Kidney (tissue), 22 donors: ENCODE measurements at places on chromosomes 11 and 22. TPM values are rescaled to one million over a fixed set of nuclear protein-coding genes. Genes with fewer than 3 reads are reported as not detected.

The OR6A2 gene
- total RNA-seq = 0.25 TPM

The NPTXR gene
- 12.5 TPM for total RNA-seq

GRCh38 chr11:85863855-85864254 lies 8.7 kb downstream of the CCDC83 start:
- DNase-seq = no peak

DNA sequence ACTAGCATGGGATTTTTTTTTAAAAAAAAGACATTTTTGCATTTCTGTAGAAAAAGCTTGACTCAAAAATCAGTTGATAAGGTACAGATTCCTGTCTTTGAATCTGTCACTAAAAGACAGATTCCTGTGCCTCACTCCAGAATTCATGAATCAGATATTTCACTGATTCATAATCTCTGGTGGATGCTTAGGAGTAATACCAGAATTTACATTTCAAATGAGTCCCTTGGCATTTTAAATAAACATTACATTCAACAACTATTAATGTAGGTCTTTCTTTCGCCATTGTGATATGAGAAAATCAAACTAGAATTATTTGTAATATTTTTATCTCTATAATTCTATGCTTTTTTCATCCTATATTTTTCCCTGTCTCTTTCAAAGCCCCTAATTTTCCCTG lies 128.3 kb downstream of the APIP start:
- DNase-seq = no peak

DNA sequence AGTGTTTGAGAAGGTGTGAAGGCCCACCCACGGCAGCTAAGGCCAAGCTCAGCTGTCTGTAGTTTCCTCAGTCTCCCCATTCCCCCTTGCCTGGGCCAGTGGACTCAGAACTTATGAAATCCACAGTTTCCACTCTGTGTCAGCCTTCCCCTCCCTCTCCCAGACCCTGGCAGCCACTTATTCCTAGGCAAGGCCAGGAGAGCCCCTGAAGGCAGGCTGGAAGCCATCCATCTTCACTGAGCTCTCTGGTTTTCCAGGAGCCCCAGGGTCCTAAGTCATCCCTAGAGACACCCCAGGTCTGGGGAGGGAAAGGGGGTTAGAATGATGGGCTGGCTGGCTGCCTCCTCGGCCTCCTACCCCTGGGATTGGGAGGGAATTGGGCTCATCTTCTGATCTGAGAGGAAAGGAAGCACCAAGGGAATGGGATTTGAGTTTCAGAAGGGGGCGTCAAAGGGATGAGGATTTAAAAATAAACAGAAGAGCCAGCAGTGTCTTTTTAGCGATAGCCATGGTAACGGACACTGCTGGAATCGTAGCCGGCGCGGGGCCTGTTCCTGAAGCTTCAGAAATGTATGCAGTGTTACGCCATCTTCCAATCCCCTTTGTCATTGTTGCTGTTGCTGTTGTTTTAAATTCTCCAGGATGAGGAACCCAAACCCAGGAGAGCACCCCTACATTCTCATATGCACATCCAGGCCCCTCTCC lies 561.1 kb upstream of the CADM1 start:
- DNase-seq = no peak

DNA sequence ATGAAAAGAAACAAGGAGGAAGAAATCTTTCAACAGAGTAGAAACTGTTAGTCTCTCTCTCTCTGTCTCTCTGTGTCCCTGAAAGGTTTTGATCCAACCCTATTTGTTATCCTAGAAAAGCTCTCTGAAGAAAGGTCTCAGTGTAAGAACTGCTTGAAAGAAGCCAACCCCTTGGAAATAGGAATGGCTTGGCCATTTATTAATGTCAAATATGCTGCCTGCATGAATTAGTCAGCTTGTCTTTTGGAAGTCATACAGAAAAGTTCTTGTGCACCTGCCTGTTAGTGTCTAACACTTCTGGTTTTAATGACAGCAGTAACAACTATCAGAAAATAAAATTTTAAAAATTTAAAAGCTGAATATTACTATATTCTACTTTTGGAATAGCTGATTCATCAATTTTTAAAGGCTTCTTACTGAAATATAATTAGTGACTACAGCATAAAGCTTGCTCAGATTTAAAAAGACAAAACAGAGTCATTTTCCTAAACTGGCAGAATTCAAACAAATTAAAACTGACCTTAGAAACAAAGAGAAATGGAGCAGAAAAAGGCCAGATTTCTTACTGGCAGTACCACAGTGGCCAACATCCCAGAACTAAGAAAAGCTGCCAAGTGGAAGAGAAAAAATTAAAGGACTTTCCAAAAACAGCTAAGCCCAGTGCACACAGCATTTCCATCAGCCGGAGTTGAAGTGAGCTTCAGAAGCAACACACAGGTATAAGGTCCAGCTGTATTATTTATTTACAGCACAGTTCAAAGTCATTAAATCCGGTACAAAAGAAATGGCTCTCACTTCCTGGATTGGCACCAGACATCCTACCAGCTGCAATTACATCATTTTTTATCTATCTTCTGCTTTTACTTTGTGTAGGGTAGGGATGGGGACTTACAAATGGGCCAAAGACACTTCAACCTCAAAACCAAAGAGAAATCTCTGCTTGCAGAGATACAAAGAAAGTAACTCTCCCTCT lies 76.3 kb downstream of the PRCP start:
- DNase-seq = no peak

DNA sequence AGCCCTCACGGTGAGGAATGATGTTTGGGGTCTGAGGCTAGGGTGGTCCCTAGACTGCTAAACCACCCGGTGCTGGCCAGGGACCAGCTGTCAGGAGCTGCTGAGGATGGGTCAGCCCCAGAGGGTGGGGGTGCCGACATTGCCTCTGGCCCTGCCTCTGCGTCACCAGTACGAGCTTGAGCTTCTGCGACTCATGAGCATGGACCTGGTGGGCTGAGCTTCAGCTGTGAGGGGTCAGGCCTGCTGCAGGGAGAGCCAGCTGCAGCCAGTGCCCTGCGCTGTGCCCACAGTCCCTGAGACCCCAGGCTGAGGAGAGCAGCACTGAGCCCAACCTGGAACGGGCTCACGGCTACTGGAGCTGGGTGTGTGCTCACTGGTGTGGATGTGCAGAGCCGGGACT lies 7.0 kb downstream of the DERL3 start:
- no peak for DNase-seq

DNA sequence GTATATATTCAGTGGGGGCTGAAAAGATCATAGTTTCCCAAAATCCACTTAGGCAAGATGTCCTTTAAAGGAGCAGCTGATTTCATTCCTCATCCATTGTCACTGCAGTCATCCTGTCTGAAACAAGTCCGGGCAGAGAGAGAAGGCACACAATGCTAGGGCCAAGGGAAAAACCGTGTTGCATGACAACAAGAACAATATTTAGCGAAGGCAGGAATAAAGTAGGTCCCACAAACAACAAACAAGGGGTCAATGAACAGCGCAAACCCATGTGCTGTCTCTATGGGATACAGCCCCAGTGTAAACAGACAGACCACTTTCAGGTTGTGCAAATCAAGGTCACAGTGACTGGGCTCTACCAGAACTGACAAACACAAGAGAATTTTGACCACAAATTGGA lies 9.0 kb downstream of the PAMR1 start:
- DNase-seq = no peak

DNA sequence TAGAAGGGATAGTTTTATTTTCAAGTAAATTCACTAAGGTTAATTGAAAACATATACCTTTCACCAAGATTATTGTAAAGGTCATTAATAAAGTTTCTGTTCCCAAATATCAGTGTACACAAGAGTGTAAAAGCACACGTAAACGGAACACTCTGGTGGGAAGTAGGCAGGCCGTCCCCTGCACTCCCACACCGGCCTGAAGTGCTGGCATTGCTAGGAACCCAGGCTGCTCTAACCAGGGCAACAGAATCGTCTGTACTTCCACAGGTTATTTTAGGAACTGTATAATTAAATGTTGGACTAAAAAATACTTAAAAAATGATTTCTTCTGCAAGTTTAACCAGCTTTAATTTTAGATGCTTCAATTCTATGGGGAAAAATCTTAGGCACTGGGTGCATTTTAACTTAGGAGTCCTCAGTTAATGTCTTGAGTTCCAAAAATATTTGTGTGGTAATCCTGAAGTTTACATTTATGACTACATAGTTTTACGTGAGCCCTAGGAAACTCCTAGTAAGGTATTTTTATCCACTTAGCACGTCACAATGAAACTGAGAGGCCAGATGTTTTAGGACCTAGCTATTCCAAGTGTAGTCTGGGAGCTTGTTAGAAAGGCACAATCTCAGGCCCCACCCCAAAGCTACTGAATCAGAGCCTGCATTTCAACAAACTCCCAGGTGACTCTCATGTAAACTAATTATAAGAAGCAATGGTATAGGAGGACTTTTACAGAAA lies 31.2 kb downstream of the KMT5B start:
- DNase-seq = no peak

DNA sequence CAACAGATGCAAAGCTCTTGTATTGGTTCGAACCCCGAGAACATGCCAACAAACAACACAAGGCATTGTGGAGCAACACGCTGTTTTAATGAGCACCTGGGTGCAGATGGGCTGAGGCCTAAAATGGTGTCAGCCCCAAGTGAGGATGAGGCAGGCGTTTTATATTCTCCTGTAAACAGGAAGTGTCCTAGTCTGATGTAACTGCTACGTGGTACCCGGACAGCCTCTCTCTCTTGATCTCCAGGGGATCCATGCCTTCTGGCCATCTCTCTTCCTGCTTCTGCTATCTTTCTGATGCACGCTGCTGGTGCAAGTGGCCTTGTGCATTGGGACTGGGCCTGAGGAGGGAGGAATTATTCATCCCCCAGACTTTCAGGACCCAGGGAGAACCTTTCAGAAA lies 19.4 kb upstream of the VSTM5 start:
- DNase-seq = no peak

DNA sequence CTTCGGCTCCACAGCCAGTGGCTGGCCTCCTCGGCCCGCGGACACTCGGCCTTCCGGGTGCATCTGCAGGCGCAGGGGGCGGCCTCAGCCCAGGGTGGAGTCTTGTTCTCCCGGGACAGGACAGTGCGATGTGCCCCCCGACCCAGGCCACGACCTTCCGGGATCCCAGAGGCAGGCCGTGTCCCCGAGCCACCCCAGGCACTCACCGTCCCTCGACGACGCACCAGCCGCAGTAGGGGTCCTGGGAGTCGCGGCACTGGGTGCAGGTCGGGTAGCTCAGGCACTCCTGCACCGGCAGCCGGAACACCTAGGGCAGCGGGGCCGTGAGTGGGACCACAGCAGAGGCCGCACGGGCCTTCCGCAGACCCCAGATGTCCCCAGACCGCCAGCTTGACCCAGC lies 17.6 kb upstream of the MAPK11 start:
- no peak for DNase-seq

- no peak for DNase-seq
These were observed 4.6 kb downstream of the CD151 start for GRCh38 chr11:837189-837989.

- no peak for DNase-seq
These were observed 13.7 kb downstream of the ZBTB16 start for GRCh38 chr11:114073007-114073827.

DNA sequence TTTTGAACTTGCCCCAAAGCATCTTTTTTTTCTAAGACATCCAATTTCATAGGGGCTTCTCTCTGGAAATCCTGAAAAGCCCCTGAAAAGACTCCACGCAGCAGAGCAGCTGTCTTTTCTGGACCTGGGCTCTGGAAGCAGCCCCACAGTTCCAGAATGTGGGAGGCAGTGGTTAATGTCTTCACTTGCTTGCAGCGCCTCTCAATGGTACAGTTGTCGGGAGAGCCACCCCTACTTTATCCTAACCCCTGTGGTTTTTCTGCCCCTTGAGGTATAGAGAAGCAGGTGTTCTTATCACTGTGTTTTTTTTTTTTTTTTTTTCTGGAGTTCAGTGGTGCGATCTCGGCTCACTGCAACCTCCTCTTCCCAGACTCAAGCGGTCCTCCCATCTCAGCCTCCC lies 83.4 kb upstream of the SORL1-AS1 start:
- DNase-seq = no peak

DNA sequence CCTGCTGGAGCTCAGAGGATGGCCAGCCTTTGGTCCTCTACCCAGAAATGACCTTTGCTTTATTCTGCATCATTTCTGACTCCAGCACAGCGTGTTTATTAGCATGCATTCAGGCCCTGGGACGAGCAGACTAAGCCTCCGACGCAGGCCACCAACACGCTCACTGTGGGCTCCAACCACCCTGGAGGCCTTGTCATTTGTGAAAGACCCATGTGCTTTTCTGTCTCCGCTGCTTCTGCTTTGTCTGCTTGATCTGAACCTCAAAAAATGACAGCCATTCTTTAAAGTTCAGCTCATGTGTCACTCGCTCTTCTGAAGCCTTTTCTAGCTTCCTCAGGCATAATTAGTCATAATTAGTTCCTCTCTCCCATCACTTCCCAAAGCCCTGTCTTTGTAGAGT lies 109.1 kb upstream of the TIMP3 start:
- no peak for DNase-seq

DNA sequence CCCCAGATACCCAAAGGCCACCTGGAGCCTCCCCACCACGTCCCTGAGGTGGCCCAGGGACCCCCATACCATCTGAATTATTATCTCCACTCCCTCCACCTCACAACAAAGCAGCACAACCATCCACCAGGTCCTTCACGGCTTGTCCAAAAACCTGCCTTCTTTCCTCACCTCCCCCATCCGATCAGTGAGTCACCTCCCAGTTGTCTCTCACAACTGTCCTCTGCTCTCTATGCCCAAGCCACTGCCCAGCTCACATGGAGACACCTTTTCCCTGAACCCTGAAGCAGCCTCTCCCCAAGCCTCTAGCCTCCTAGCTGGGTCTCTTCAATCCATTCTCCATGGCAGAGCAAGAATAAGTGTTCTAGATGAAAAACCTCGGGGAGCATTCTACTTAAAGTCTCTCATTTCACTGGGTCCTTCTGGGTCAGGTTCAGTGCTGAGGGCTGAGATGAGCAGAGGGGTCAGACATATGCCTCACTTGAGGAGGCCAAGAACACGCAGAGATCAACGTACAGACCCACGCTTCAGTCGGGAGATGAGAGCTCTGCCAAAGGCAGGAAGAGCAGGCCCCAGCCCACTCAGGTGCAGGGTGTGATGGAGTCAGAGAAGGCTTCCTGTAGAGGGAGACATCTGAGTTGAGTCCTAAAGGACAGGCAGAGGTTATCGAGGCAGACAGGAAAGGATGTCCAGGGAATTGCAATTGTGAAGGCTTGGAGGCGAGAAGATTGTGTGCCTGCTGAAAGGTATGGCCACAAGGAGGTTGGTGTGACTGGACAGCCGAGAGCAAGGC lies 74.7 kb downstream of the PDE2A start:
- DNase-seq = no peak

DNA sequence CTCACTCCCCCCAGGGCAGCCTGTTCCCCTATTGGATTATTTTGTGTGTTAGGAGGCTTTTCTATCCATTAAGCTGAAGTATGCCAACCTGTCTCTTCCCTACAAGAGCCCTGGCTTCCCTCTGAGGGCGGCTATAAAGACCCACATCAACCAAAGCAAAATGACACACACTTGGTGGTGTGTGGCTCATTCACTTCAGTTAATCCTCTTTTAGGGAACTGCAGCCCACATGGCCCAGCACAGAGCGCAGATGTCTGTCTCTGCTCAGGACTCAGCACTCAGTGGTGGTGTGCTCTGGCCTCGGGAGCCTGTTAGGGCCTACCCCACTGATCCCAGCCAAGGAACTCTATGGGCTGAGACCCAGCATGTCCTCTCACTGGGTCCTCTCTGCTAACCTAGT lies 32.2 kb upstream of the LRRC10B start:
- no peak for DNase-seq
